ENCODE measurements at places on chromosomes 5 and 9. TPM values are rescaled to one million over a fixed set of nuclear protein-coding genes. Genes with fewer than 3 reads are reported as not detected.

Gene SPINK14
- total RNA-seq, result not detected

Gene SLC25A2
- 0.43 TPM for total RNA-seq

Gene TXNDC8
- total RNA-seq, result not detected

Gene PCDHGC5
- total RNA-seq, result 2.7 TPM

Gene COL23A1
- total RNA-seq, result 7.0 TPM

Gene QRFP
- total RNA-seq, result not detected

Gene NMUR2
- 0.37 TPM for total RNA-seq

Gene NUTM2F
- not detected for total RNA-seq

Gene MSX2
- total RNA-seq, result 4.0 TPM

Gene PAEP
- total RNA-seq, result not detected

Gene KCTD16
- under 0.01 TPM for total RNA-seq

Gene CWC27
- 5.8 TPM for total RNA-seq

Gene DMRT2
- total RNA-seq, result not detected

Gene IL9
- not detected for total RNA-seq

Gene DRD1
- total RNA-seq, result not detected

Gene HNRNPK
- total RNA-seq, result 247 TPM

Gene GRAMD2B
- total RNA-seq, result 47.5 TPM

Gene CYSRT1
- total RNA-seq, result not detected

Gene PHYHD1
- total RNA-seq, result 1.4 TPM

Gene ACOT12
- total RNA-seq, result not detected

Gene LHFPL2
- total RNA-seq, result 20.5 TPM

Gene C9orf43
- 0.55 TPM for total RNA-seq

Gene SOX30
- total RNA-seq, result not detected

Gene SHISAL2B
- not detected for total RNA-seq

Gene LURAP1L
- 28.1 TPM for total RNA-seq

Gene PAM
- total RNA-seq, result 315 TPM

Gene GABRA6
- total RNA-seq, result not detected

Gene DMRTA1
- 3.5 TPM for total RNA-seq

Gene PPP2CA
- total RNA-seq, result 93.6 TPM

Gene PCDHA2
- total RNA-seq, result not detected

Gene IL13
- total RNA-seq, result not detected

Gene ADAMTS13
- 19.6 TPM for total RNA-seq

Gene ANKRD34B
- total RNA-seq, result not detected

Gene EFNA5
- 0.29 TPM for total RNA-seq

Gene TLE4
- 63.9 TPM for total RNA-seq

Gene ZNF608
- 19.0 TPM for total RNA-seq

Gene SPEF2
- total RNA-seq, result 2.3 TPM

Gene SH2D3C
- not detected for total RNA-seq

Gene SLC45A2
- total RNA-seq, result not detected

All from stomach (tissue), 19 donors.